ENCODE measurements at places on chromosomes 13 and 19. TPM values are rescaled to one million over a fixed set of nuclear protein-coding genes. Genes with fewer than 3 reads are reported as not detected.

AMER2 gene
- not detected for total RNA-seq

TBXA2R gene
- 5.6 TPM for total RNA-seq

TJP3 gene
- not detected for total RNA-seq

GSX1 gene
- not detected for total RNA-seq

SSBP4 gene
- total RNA-seq: 128 TPM

Data from placental pericyte (primary cell).